RWPE2 (cell line): ENCODE measurements at places on chromosomes 3 and 15.

GRCh38 chr15:56794553-56795329 is 61.4 kb upstream of the ZNF280D start:
- no peak for DNase-seq

GRCh38 chr3:187759601-187760000 is 14.3 kb upstream of the BCL6 start:
- DNase-seq, result no peak

GRCh38 chr3:66107855-66108254 is 69.1 kb upstream of the MAGI1 start:
- no peak for DNase-seq

DNA sequence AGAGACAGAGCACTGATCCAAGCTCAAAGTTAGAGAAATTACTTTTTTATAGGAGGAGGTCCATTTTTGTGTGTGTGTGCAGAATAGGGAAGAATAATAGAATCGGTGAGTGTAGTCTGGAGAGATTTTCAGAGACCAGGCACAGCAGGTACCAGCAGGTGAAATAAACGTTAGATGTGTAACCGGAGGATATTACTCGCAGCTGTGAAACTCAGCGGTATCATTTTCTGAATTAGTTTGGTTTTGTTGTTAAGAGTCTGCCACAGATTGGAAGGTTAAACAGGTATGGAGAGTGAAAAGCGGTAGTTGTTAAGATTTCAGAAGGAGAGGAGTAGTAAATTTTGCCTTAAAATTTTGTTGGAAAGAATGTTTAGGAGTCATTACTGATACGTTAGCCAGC is 69.9 kb downstream of the RGMA start:
- no peak for DNase-seq

DNA sequence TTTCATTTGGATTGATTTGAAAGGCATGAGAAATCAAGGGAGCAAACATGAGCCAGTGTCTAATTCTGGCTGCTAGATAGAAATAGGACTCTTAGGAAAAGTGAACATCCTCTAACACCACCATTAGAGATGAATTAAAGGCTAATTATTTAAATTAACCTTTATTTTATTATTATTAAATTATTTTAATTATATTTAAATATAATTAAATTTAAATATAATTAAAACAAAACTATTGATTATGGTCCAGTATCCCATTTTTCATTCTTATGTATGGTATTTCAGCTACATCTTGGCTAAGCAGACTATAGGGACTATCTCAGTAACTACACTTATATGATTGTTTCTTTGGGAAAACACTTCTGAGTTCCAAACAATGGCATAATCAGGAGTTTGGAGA is 904.8 kb downstream of the NAALADL2 start:
- no peak for DNase-seq

- no peak for DNase-seq
Measured at GRCh38 chr3:179151474-179151873, 3.3 kb downstream of the PIK3CA start.

DNA sequence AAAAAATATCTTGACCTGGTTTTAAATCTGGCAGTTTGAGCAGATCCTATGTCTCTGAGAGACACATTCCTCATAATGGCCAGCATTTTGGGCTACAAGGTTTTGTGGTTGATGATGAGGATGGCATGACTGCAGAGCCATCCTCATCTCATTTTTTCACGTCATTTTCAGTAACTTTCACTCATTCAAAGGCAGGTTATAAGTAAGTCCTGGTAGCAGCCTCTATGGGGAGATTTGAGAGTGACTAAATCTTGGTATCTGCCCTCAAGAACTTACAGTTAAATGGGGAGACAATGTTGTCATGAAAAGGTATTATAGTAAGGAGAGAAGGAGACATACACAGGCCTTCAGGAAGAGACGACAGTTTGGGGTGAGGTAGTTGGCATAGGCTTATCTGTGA is 14.5 kb downstream of the TIGIT start:
- DNase-seq, result no peak

- no peak for DNase-seq
Measured at GRCh38 chr3:82236257-82236656, 474.8 kb upstream of the GBE1 start.

- DNase-seq, result no peak
Measured at GRCh38 chr3:179898024-179898423, 138.7 kb downstream of the PEX5L start.

GRCh38 chr3:108486941-108487340 is 23.5 kb downstream of the MYH15 start:
- DNase-seq, result no peak

GRCh38 chr15:49101536-49101935 is 53.9 kb downstream of the COPS2 start:
- no peak for DNase-seq

- no peak for DNase-seq
Measured at GRCh38 chr3:121414924-121415323, 130.9 kb downstream of the POLQ start.

- DNase-seq, result no peak
Measured at GRCh38 chr15:57597431-57597830, 5.7 kb downstream of the MYZAP start.

- DNase-seq, result no peak
Measured at GRCh38 chr15:49621401-49621811, 558 bp downstream of the DTWD1 start.

GRCh38 chr3:173140986-173141385 is at the start of gene SPATA16:
Gene SPATA16, minus strand, starts transcription at chr3:173141235. Its CDS starts 23,504 bp downstream, at chr3:173117731.
- DNase-seq, result no peak

- no peak for DNase-seq
Measured at GRCh38 chr15:92654662-92655061, 913 bp downstream of the FAM174B start.

DNA sequence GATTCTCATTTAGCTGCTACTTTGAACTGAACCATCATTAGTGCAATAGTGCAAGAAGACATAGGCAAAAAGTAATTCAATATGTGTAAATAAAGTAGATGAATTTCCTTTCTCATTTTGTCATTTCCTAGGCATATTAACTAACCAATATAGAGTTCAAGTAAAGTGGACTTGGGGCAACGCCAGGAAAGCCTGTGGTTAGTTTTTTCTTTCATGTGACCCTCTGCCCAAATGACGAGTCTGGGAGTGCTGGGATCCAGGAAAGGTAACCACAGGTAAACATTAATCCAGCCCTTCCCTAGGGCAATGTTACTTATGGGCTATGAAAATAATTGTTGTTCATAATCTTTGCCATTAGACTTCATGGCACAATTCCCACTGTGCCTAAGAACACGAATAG is 181.0 kb downstream of the VPS13C start:
- no peak for DNase-seq

DNA sequence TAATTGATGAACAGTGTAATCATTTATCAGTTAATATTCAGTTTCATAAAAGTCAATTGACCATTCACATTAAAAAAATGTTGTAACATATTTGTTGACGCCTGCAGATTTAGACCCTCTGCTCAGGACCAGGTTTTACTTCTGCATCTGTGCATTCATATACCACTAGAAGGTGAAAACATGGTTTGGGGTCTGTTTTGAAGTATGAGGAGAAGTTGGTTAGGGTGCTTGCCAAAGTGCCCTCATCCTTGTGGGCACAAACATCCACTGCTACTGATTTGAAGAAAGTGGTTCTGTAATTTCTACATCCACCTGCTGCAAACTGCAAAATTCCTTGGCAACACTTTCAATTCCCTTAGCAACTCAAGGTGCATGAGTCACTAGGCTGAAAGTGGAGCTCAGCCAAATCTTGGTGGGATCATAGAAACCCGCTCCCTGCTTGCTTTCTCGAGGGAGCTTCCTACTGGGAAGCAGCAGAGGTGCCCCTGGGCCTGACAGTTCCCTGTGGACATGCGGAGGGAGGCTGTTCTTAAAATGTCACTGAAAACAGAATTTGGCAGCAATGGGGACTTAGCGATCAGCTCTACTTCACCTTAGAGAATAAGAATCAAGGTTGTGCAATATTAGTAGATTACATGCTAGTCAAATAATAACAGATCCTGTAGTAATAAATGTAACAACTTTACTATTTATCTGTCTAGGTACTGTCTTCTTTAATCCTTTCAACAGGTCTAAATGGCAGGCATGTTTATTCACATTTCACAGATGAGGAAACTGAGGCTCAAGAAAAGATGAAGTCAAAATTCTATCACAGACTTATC is 301.0 kb upstream of the TBL1XR1 start:
- DNase-seq, result peak; percentile 59

GRCh38 chr3:147267434-147267833 is 138.9 kb downstream of the ZIC4 start:
- no peak for DNase-seq

GRCh38 chr15:74443100-74443909 is 9.5 kb upstream of the SEMA7A start:
- peak; percentile 42 for DNase-seq

GRCh38 chr3:194293546-194294198 is 57.5 kb downstream of the CPN2 start:
- DNase-seq, result peak; percentile 2

DNA sequence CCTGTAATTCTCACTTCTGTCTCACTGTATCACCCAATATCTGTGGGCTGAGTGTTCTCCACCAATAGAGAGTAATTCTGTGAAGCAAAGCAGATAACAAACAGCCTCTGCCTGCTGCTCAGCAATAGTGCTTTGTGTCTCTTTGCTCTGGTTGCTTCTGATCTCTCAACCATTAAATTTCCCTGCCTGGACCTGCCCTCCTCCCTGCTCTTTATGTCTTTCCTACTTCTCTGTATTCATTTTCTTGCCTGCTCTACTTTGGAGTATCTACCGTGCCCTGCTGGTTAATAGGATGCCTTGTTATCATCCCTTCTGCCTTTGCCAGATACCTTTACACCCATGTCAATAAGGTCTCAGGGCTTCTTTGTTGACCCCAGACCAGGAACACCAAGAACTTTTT is 102.9 kb upstream of the CGNL1 start:
- no peak for DNase-seq

DNA sequence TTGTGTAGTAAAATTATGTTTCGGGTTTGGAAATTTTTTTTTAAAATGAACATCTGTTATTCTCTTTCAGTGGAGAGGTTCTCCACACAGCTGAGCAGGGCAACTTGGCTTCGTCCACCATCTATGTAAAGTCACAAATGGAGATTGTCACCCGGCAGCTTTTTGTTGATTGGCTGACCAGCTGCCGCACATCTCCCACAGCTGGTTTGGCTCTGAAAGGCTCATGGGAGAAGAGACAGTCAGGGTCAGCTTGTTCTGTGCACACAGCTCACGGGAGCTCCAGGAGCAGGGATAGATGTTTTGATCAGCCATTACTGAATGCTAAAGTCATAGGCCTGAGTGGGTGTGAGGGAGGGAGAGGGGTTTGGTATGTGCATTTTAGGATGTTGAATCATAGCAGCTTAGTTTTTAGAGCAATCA is 12.9 kb upstream of the CCDC80 start:
- DNase-seq, result no peak

DNA sequence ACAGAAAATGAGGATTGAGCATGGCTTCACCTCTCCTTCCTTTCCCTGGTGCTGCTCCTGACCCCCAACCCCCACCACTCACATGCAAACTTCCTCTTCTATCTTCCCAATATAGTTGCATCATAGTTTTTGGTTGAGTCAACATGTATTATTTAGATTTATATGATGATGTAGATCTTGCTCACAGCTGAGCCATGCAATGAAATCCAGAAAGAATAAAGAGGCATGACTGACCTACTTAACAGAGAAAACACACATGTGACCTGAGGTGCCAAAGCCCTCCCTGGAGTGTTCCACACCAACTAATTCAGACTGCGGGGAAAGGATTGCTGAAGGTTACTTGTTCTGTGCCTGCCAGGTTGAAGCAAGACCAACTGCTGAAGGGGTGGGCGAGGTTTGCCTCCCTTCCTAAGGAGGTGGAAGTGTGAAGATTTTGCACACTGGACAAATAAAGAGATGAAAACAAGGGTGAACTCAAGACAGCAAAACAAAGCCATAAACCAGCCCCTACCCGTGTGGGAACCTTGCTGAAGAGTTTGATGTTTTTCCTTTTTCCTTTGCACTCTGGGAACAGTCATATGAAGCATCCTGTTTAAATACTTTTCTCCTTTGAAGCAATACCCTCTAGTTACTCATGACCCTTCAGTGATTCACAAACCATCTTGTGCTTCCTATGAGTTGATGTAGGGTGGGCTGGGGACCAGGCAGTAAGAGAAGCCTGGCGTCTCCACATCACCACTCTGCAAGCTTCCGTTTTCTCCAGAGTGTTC is 155.2 kb upstream of the UBE2E1 start:
- DNase-seq, result no peak

DNA sequence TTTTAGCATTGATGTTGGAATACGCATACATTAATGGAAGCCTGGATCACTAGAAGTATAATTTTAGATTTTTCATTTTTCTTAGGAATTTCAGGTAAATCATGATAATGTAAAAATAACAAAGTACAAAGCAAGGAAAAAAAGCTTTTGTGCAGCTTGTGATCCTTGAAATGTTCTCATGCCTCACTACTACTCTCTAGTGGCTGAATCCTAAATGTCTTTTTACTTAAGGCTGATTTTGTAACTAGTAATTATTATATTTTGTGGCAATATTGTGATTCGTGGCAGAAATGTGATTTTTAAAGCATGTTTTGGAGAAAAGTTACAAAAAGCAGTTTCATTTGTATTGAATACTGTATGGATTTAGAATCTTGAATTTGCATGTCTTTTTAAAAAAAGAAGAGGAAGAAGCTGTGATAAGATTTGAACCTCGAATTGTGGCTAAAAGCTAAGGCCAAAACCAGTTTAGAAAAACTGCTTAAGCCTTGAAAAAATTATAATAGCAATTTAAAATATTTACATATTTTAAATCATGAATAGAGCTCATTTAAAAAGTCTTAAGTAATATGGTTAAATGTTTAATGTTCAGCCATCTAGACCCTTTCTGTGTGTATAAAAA is 39.0 kb downstream of the U2SURP start:
- no peak for DNase-seq

GRCh38 chr3:168747697-168748096 is 652.0 kb upstream of the GOLIM4 start:
- no peak for DNase-seq

GRCh38 chr15:75008629-75009326 is 13.4 kb downstream of the SCAMP5 start:
- DNase-seq, result no peak

DNA sequence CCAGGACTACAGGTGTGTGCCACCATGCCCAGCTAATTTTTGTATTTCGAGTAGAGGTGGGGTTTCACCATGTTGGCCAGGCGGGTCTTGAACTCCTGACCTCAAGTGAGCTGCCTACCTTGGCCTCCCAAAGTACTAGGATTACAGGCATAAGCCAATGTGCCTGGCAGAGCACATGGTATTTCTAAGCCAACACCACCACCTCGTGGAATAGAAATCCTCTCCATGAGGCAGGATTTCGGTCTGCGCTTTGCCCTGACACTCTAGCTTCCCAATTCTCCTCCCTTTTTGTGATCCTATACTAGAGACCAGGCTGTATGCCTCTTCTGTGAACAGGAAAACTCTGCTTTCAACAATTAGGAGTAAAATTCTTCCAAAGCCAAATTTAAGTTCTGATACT is 372.2 kb downstream of the VGLL3 start:
- DNase-seq, result no peak

GRCh38 chr3:184361932-184362667 is 590 bp downstream of the POLR2H start:
- DNase-seq, result peak; percentile 82
